RWPE2 (cell line): ENCODE measurements at places on chromosomes 5 and 9.

DNA sequence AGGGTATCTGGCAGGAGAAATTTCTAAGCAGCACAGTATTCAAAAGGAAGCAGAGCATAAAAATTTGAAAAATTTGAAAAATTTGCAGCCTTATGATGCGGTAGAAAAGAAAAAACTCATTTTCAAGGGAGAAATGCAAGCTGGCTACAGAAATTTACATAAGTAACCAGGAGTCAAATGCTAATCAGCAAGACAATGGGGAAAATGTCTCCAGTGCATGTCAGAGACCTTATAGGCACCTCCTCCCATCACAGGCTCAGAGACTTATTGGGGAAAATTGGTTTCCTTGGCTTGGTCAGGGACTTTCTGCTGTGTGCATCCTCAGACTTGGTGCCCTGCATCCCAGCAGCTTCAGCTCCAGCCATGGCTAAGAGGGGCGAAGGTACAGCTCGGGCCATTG, 35.8 kb downstream of the IZUMO3 start:
- no peak for DNase-seq

DNA sequence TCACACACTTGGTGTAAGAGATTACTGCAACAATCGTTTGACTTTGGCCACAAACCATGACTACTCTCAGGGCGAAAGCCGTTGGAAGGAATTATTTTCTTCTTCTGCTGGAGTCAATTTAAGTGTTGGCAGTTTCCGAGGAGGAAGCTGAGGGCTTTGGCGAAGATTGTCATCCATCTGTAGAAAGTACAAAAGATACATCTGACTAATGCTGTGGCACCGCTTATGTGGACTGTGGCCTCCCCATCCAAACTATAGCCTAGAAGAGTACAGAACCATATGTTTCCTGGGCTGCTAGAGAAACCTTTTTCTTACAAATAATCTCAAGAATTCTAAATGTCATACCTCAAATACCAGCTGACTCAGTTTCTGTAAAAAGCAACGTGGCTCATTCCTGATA, 7.4 kb downstream of the MTX3 start:
- DNase-seq, result no peak

GRCh38 chr5:153122403-153122802, 368.1 kb upstream of the GRIA1 start:
- DNase-seq, result no peak

DNA sequence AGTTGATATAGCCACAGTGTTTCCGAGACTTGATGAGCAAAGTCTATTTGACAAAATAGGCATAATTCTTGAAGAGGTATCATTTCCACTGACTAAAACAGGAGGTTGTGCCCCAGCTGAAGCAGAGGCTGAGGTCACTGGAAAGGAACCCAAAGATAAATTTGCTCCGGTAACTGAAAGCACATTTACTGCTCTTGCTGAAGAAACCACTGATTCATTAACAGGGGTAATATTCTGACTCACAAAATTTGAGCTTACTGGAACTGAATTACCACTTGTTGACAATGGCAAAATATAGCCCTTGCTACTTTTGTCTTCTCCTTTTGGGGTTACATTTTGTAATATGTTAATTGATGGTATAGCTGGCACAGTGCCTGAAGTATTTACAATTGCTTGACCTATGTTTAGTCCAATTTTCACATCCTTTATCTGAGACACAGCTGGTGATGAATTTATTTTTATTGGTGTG, 30.2 kb downstream of the MLANA start:
- no peak for DNase-seq

DNA sequence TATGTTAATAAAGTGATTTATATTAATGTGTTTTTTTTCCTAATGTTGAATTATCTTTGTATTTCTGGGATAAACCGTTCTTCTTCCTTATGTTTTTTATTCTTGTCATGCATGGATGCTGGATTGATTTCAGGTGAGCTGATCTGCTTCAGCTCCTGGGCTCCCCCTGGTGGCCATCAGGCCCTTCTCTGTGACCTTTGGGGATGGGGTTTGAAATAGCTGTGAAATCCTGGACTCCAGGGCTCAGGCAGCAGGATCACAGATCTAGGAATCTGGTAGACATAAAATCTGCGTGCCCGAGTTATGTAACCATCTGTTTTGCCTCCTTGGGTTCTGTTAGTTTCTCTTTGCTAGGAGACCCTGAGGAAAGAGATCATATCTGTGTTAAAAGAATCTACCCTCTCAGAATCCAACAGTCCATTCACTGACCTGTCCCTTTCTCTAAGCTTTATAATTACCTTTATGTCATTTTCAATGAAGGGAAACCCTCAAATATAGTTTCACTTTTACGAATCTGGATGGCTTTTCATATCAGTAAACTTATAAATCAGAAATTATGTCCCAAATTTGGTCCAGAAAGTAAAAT, 12.2 kb upstream of the OR13J1 start:
- no peak for DNase-seq

- DNase-seq, result no peak
These were observed 7.6 kb upstream of the FAM240B start for GRCh38 chr9:38727497-38728001.

DNA sequence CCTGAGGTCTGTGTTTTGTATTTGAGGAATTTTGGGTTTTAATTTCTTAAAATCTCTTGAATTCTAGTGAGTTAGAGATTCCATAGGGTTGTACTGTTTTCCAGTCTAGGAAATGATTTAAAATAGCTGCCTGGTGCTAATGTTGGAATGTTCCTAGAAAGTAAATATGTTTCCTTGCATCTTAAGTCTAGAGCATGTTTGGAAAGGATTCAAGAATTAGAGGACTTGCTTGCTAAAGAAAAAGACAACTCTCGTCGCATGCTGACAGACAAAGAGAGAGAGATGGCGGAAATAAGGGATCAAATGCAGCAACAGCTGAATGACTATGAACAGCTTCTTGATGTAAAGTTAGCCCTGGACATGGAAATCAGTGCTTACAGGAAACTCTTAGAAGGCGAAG, 41.8 kb downstream of the LMNB1 start:
- no peak for DNase-seq

- DNase-seq, result no peak
These were observed 188.4 kb downstream of the GLIS3 start for GRCh38 chr9:4111233-4112008.

- no peak for DNase-seq
These were observed 1.1 kb upstream of the G3BP1 start for GRCh38 chr5:151770383-151771258.

- peak; percentile 67 for DNase-seq
These were observed 51.5 kb downstream of the SHOC1 start for GRCh38 chr9:111743275-111743674.

- DNase-seq, result no peak
These were observed 100.1 kb downstream of the KCNIP1 start for GRCh38 chr5:170603578-170604565.

DNA sequence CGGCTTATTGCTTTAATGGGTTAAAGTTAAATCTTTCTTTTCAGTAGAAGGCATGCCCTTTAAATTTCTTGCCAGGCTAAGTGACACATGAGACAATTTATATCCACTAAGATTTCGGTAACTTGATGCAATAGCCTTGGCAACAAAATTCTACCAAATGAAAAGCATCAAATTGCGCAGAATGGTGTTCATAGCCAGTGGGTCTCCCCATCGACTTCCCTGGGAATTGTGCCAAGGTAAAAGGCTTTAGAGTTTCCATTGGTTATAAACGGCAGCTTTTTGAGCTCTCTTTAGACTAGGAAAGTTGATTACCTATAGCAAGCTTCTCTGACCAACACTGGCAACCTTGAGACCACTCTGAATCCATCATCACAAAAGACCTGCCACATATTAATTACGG, 358.4 kb downstream of the ARRDC3 start:
- DNase-seq, result no peak

- no peak for DNase-seq
These were observed 5.6 kb upstream of the SPDL1 start for GRCh38 chr5:169577951-169578350.

GRCh38 chr5:124599028-124599973, 147.1 kb downstream of the ZNF608 start:
- DNase-seq, result no peak
